Stimulated activated CD8-positive, alpha-beta memory T cell treated with anti-CD3 and anti-CD28 coated beads, Interleukin-4, amount 100 ng/mL, for 24 hours (primary cell): ENCODE measurements at places on chromosomes 4 and X.

- no peak for DNase-seq
These were observed 52.9 kb downstream of the ARHGAP24 start for GRCh38 chr4:85527815-85528214.

DNA sequence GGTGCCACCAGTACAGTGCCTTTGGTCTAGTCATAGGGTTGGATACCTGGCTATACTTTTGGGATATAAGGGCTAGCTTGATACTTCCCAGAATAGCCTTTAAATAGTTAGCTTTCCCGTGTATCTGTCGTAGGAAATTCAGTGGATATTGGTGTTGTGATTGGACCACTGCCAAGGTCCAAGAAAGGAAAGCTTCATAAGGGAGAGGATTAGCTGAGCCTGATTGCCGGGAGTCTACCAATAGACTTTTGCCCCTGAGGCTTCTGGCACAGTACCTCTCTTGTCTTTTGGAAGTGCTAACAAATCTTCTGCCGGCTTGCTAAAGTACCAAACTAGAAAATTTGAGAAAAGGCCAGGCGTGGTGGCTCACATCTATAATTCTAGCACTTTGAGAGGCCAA is 350.6 kb downstream of the CHIC1 start:
- no peak for DNase-seq

GRCh38 chrX:147550217-147550616 is 361.5 kb upstream of the FMR1 start:
- DNase-seq = no peak

DNA sequence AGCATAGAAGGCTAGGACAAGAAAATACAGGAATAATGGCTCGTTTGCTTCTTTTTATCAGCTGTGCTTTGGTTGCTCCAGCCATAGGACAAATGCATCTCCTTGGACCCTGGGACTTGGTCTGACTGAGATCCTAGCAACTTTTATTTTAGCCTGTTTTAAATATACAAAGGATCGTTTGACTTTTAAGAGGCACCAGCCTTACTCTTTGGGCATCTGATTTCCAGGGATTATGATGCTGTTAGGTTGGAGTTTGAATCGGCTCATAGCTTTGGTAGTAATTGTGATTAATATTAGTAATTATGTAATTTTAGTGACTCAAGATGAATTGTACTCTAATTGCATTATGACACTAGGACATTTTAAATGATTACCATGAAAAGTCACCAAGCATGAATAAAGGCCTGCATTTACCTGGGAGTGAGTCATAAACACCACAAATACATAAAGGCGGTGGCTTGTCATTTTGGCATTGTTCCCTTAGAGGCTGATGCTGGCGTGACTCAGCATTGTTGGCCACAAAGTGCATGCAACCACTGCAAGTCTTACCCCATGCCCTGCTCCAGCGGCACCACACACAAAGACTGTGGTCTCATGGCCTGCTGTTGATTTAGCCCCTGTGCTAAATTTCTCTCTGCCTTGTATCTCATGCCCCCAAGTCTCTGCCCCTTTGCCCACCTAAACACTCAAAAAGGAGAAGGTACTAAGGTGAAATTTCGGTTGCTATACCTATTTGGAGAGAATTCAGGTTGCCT is 12.4 kb downstream of the GPAT3 start:
- DNase-seq = peak; percentile 52

GRCh38 chr4:46124773-46125413 is 1.0 kb upstream of the GABRG1 start:
- no peak for DNase-seq

DNA sequence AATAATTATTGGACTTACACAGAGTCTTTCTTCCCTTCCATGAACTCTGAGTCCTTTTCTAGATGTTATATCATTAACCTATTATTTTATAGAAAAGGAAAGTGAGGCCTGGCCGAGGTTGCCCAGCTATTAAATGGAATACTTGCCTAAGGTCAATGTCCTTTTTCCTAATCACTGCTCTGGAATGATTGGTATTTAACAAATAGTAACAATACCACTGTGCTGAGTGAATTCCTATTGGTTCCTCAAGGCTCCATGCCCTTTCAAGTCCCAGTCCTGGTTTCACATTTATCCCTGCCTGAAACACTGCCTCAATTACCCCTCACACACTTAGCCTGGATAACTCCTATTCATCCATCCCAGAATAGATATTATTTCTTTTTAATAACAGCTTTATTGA is 6.2 kb downstream of the TCEAL9 start:
- DNase-seq = no peak
